ENCODE measurements at places on chromosomes 3 and 15.

GRCh38 chr3:160981217-160981938 is 123.8 kb downstream of the B3GALNT1 start:
- DNase-seq: no peak

DNA sequence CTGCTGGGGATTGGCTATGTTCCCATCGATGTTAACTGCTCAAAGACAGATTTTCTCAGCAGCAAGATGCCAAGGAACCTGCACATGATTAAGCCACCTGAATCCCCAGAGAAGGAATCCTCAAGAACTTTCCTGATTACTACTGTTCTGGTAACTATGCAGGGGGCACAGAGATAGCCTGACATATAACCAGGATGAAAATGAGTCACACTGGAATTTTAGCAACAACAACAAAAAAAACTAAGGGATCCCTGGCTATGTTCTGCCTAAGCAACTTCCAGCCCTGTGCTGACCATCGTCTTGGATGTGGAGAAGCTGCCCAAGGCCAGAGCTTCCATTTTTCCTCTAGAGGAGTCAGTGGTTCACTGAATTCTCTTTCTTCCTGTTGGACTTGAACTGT is 13.8 kb downstream of the RIOX2 start:
- no peak for DNase-seq

- DNase-seq: no peak
Measured at GRCh38 chr3:38925351-38925750, 109.3 kb upstream of the SCN10A start.

DNA sequence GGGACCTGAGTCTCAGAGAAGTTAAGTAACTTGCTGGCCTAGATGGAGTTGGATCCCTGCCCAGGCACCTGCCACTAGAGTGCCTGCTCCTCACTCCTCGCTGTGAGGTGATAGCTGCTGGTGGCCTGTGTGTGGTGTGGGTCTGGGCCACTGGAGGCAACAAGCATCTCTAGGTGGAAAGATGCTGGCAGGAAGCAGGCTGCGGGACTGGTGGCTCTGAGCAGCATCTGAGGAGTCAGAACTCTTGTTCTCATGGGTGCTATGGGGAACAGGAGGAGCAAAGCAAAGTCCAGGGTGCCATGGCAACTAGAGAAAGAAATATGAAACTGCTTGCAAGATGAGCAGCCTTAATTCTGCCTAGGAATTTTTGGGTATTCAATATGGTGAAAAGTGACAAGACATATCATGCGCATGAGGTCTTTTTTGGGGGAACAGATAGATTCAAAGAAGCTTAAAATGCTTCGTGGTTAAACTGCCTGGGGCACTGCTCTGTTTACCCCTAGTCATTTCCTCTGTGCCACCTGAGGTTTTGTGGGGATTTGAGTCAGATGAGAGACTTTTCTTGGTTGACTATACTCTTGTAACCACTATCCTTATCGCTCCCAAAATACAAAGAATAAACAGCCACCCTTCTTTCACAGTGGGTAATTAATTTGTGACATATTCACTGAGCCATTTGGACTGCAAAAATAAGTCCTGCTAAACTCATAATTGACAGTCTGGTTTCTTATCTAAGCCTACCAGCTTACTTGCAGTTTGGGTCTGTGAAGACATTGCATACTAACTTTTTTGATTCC is 50.3 kb downstream of the MED12L start:
- peak; percentile 20 for DNase-seq

DNA sequence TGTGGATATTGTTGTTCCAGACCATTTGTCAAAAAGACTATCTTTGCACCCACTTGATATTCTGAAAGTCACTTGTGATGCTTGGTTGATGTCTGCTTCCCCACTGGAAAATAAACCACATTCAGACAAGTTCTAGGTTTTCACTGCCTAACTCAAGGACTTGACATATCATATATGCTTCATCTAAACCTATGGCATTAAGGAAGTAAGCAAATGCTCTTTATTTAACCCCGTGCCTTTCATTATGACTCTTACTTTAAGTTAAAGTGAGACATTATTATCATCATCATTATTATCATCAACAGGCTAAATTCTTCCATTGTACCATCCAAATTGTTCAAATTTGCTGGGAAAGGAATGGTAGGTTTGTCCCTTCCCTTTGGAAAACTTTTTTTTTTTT is 30.8 kb upstream of the C3orf80 start:
- no peak for DNase-seq

DNA sequence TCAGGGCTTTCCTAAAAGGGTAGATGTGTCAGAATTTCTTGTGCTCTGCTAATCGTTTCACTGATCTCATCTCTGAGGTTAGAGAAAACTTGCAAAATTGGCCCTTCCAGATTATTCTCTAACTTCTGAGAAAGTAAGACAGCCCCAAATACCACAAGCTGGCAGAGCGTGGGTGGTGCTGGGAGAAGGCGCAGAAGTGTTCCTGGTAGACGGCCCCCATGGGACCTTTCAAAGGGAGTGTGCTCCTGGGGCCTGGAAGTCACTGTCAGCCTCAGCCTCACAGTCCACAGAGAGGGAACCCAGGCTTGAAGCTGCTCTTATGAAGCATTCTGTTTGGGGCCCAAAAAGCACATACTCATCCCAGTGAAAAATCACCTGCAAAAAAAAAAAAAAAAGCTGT is 86.5 kb upstream of the PFN2 start:
- DNase-seq: no peak

- DNase-seq: no peak
Measured at GRCh38 chr3:149428087-149428486, 46.4 kb upstream of the TM4SF4 start.

DNA sequence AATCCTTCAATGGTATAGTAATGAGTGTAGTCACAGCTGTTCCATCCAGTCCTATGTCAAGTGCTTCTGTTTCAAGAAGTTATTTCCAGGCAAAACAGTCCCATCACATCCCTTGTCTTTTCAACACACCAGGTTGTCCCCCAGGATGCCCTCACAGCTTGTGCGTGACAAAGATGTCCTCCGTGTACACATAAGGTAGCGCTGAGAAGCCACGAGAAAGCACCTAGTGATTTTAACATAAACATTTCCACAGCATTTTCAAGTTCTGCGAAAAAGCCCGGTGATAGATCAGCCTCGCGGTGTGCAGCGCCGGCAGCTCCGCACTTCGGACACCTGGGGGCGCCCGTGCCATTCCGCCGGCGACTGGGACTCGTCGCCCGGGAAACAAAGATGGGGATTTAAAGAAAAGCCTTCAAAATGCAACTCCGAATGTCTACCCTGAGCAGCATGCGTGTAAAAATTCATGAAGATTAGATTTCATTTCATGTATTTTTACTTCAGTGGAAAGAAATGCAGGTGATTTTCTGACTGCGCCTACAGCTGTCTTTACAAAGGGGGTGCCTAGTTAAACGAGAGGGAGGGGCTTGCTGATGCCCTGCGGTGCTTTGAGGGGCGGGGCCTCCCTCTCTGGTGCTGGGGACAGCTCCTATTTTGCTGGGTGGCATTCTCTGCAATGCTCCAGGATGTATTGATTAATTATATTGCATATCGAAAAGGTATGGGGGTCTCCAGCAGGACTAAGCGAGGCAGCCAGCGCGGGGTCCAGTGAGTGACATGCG is 49.9 kb downstream of the KY start:
- peak; percentile 67 for DNase-seq

DNA sequence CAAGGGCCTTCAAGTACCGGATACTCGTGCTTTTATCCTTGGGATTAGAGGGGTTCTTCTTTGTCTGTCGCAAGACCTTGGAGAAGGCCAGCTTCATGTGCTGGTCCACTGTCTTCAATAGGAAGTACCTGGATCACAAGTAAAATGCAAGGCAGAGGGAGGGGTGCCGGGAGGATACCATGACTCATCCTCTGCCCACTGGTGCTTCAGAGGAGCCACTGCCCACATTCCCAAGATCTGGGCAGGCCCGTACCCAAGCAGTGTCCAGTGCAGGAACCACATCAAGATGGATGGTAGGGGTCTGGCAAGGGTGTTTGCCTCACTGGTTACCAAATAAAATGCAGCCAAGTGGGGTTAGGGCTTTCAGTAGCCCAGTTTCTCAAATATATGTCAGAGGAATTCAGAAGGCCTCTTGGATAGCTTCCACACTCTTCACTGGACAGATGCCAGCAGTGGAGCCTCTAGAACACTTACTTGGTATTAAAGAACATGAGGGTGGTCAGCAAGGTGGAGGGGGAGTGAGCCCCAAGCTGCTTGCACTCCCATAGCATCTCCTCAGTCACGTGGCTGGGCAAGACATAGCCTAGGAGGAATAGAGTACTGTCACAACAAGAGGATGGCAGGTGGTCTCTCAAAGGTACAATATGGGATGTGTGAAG is 3.6 kb upstream of the IMPDH2 start:
- no peak for DNase-seq

DNA sequence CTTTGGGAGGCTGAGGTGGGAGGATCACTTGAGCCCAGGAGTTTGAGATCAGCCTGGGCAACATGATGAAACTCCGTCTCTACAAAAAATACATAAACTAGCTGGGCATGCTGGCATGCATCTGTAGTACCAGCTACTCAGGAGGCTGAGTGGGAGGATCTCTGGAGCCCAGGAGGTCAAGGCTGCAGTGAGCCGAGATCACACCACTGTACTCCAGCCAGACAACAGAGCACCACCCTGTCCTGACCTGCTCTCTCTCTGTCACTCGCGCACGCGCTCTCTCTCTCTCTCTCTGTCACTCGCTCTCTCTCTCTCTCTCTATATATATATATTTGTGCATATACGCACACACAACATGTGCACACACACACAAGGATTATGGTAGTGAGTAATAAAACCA is 61.8 kb downstream of the IL16 start:
- no peak for DNase-seq

- DNase-seq: no peak
Measured at GRCh38 chr3:25376340-25376739, 51.7 kb upstream of the RARB start.

DNA sequence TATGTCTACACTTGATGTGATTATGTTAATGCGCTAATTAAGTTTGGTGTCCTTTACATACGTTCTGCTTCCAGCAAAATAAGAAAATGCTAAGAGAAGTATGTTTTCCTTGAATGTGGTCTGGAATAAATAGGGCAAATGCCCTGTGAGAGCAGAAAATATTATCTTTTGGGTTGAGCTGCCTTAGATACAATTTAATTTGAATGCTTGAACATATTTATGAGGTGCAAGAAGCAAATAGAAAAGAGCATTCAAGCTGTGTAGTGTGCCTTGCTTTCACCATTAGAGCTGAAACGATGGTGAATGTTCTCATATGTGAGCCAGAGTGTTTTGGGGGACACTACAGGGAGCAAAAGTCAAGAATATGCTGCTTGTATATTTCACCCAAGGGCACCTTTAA is 15.9 kb upstream of the ARNT2 start:
- no peak for DNase-seq

- DNase-seq: no peak
Measured at GRCh38 chr3:162601101-162601670, 1104.6 kb downstream of the OTOL1 start.

- no peak for DNase-seq
Measured at GRCh38 chr3:4417449-4417848, 49.6 kb downstream of the SUMF1 start.

DNA sequence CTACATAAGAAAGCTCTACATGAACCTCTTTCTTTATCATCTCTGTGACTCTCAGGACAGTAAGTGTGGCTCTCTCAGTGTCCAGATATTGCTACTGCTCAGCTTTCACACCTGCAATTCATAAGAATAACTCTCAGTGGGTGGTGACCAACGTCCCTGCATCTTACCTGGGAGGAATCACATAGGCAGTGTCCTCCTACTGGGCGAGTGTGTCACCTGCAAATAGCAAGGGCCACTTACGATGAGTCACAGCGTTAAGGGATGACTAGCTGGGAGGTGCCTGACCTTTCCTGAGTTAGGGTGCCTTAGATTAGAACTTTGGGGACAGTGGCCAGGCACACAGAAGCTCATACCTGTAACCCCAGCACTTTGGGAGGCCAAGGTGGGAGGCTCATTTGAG is 90.8 kb upstream of the C3orf80 start:
- no peak for DNase-seq

DNA sequence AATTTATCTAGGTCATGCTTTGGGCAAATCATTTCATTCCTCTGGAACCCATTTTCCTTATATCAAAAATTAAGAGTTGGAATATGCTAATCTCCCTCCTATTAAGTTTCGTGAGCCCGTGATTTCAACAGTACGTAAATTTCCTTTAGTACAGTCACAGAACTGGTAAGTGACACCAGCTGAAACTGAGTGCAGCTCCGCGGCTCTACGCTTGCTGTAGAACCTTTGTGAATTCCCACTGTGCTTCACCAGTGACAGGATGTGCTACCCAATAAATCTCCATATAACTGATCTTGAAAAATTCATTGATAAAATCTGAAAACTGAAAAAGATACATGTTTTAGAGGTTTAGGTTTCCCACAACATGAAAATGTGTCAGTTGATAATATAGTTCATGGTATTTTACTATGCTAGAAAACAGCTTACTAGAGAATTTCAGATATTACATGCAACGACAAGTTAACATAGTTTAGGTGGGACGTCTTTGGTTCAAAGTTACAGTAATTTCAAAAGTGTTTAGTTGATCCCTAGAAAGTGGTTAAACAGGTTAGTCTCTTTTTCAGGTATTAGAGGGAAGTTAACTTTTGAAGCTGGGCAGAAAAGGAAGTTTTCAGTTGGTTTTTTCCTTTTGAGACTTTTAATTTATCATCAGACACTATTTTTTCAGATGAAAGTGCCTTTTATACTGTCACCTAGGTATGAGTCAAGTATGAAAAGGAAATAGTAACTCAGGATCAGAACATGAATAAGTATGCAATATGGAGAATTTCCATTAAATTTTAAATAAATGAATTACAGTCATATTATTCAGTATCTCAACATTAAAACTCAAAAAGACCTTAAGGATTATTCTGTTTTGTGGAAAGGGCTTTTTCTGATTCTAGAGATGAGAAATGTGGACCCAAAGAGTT is 57.0 kb downstream of the PPARG start:
- DNase-seq: peak; percentile 24

DNA sequence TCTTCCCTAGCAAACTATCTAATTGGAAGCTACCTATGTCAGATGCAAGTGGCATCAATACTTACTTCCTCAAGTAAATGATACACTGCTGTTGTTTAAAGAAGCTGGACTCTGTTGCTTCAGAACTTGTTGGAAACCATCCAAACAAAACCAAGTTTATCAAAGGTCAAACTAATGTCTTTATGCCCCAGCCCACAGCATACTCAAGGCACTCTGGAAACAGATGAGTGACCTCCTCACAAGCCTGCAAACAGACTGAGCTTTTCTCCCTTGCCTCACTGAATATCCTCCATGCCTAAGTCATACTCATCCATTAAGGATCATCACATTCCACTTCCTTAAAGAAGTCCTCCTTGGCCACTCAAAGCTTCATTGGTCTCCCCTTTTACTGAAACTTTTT is 107.4 kb upstream of the ACP3 start:
- no peak for DNase-seq

- no peak for DNase-seq
Measured at GRCh38 chr3:180420016-180420415, 181.9 kb upstream of the TTC14 start.

Measured in stimulated activated CD4-positive, alpha-beta T cell treated with anti-CD3 and anti-CD28 coated beads, Interleukin-2, amount 100 ng/mL, for 24 hours (primary cell).